ENCODE measurements at places on chromosomes 1 and 21.

DNA sequence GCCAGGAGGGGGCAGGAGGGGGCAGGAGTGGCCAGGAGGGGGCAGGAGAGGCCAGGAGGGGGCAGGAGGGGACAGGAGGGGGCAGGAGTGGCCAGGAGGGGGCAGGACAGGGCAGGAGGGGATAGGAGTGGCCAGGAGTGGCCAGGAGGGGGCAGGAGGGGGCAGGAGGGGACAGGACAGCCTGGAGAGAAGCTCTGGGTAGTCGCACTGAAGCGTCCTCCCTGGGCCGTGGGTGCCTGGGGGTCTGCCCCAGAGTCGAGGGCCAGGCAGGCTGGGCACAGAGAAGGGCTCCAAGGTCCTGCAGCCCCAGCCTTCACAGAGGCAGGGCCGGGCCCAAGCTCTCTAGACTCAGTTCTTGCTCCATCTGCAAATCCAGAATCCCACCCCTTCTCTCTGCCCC is 22.9 kb downstream of the MEGF6 start:
- no peak for DNase-seq

- no peak for DNase-seq
These were observed 74.9 kb downstream of the DNAH14 start for GRCh38 chr1:225004396-225004795.

DNA sequence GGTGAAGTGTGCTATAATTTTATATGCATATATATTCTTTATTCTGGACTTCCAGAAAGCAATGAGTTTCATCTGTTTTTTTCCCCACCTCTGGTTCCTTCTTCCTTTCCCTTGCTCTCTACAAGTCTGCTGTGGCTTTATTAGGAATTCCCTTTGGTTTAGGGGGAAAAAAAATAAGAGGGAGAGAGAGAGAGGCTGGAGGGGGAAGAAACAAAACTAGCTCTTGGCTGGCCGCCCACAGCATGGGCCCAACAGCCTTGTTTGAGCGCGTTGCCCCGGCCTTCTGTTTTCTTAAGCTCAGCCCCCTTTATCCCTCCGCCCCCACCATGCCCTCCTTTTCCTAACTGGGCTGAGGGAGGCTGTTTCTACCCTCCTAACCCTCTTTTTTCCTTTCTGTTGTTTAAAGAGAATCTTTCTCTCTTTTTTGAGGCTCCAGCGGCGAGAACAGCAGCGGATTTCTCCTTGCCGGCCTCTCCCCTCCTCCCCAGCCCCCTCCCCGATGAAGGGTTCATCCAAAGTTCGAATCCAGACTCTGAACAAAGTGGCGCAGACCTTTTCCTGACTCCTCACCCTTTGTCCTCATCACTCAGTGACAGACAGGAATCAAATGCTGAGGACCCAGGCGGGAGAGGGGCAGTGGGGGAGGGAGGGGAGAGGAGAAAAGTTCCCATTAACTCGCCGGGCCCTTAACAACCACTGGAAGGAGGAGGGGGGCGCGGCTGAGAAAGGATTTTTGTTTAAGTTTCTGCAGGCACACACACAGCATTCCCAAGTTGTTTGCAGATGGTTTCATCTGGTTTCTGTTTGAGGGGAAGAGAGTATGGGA is 29.7 kb downstream of the PBX1 start:
- peak; percentile 92 for DNase-seq

- no peak for DNase-seq
These were observed 481.2 kb upstream of the NR5A2 start for GRCh38 chr1:199546323-199546722.

GRCh38 chr1:87523466-87523865 is 194.8 kb downstream of the LMO4 start:
- no peak for DNase-seq

DNA sequence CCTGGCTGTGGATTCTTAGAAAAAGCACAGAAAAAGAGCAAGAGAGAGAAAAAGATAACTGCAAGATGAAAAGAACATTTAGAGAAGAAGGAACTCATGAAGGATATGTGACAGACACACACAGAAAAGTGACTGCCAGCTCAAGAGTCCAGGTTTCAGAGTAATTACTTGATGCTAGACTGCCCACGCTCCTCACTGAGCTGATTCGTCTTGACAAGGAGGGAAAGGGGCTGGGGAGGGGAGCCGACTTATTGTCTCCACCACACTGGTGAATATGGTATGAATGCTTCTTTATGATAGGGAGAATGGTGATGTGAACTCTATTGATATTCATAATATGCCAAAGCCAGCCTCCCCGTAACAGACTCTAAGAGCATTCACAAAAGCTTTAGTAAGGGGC is 140.4 kb downstream of the BRINP2 start:
- no peak for DNase-seq

- no peak for DNase-seq
These were observed 5.7 kb downstream of the SLC35A3 start for GRCh38 chr1:99975529-99975928.

GRCh38 chr21:41680444-41681347 is 86.2 kb downstream of the RIPK4 start:
- no peak for DNase-seq

DNA sequence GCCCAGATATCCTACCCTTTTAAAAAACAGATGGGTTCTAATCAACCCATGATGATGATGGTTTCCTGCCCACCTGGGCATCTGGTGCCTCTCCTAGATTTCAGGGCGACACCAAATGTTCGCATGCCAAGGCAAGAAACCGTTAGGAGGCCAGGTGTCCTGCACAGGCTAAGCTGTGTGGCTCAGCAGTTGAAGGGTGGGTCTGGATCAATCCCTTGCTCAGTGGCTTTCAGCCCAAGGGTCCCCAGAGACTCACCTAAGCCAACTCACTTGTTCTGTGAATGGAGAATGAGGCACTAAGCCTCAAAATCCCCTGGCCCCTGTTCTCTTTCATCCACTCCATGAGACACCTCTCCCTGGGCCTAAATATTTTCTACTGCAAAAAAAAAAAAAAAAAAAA is 169.1 kb upstream of the EDN2 start:
- DNase-seq, result no peak

GRCh38 chr1:40267767-40268187 is 9.7 kb downstream of the ZMPSTE24 start:
- DNase-seq, result peak; percentile 95

DNA sequence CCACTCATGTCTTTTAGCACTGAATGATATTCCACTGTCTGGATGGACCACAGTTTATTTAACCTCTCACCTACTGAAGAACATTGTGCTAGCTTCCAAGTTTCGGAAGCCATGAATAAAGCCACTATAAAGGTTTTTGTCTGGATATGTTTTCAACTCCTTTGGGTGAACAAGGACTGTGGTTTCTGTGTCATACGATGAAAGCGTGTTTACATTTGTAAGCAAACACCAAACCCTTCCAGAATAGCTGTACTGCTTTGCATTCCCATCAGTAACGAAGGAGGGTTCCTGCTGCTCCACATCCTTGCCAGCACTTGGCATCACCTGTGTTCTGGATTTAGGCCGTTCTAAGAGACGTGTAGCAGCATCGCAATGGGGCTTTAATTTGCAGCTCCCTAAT is 10.7 kb upstream of the ARHGEF16 start:
- DNase-seq, result no peak

GRCh38 chr1:163120372-163120771 is 51.2 kb downstream of the RGS4 start:
- DNase-seq, result peak; percentile 10

- DNase-seq, result peak; percentile 79
These were observed 32.4 kb upstream of the NFIA start for GRCh38 chr1:61049850-61050540.

- DNase-seq, result no peak
These were observed 1057.3 kb downstream of the ADGRL2 start for GRCh38 chr1:82858031-82858430.

DNA sequence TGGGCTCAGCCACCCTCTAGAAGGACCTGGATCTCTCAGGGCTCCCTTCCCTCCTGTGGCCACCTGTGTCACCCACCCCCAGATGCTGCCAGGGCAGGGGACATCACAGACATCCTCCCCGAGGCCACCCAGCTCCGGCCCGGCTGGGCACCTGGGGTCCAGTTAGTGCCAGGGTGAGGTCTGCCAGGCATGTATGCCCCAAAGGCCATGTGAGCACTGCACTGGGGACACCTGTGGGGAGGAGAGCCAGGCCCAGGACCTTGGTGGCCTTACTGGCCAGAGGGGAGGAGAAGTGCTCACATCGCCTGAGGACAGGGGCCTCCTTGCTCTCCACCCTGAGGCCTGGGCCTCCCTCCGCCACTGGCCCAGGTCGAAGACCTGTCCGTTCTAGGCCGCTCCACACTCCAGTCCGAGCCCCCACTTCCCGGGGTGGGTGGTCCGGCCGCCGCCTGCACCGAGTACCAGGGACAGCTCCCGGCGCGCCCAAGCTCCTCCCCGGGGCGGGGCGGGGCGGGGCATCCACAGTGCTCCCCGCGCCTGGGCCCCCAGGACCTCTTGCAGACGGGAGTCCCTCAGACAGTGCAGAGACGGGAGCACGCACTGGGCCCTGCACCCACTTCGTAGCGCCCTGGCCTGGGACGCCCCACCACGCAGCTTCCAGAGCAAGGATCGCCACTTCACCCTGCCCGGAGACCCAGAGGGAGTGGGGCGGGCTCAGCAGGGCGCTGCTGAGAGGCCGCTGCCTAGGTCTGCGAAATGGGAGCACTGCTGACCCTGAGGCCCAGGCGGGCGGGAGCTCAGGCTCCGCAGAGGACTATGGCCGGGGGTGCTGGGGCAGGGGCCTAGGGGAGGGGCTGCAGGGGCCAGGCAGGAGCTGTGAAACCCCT is 34.3 kb upstream of the CCDC27 start:
- no peak for DNase-seq

GRCh38 chr21:44902268-44903049 is 18.2 kb downstream of the ITGB2 start:
- no peak for DNase-seq

- peak; percentile 77 for DNase-seq
These were observed at the start of gene SNX7 for GRCh38 chr1:98661544-98662355. Gene SNX7 (plus strand): TSS chr1:98661721. CDS start chr1:98661732, 11 bp downstream.

DNA sequence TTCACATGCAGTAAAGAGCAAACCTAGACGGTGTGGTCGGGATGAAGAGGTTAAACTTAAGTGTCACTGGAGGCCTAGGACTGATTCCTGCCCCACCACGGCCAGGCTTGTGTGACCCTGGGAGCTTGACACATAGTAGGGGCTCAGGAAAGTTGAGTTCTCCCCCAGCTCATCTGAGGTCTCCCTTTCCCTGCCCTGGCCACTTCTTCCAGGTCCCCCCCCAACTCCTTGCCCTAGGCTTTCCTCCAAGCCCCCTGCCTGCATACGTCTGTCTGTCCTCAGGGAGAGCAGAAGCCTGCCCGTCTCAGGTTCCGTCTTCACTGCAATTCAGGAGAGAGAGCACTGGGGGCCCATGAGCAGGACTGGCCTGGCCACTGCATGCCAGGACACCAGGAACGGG is 225.8 kb downstream of the PTPRU start:
- DNase-seq, result no peak

DNA sequence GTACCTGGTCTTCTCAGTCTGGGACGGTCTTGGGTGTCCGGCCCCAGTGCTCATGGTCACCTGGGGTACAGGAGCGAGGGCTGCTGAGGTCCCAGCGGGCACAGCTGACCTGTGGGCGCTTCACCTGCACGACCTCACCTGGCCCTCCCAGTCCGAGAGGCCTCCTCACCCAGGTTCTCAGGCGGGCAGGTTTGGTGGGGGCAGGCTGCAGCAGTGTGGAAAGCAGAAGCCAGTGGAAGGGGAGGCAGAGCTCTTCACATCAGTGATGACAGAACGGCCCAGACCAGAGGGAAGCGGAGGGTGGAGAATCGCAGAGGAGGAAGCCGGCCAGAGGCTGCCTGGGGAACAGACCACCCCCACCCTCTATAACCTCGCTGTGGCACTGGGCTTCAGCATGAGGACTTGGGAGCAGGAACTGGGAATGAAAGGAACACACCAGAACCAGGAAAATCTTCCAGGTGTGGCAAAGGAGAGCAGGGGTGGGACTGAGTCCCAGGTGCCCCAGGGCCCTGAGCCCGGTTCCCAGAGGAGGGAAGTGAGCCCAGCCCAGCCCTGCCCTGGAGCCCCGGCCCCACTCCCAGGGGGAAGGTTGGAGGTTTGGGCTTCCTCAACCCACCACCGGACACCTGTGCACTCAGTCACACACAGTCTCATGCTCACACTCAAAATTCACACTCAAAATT is 265.2 kb upstream of the VAMP3 start:
- no peak for DNase-seq

- DNase-seq, result no peak
These were observed 49.7 kb downstream of the NTPCR start for GRCh38 chr1:232999956-233000625.

DNA sequence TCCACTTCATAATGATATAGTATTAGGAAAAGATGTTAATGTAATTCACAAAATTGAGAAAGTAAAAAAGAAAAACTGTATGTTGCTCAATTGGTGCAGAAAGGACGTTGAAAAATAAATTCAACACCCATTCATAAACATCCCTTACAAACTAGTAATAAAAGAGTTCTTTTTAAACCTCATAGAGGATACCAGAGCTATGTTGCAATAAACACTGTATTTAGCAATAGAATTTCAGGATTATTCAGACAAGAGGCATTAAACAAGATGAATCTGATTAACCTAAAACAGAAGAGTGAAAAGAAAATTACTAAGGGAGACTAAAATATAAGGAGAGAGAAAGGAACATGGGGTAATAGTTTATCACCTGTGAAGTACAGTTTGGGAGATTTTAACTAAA is 154.8 kb downstream of the NTPCR start:
- DNase-seq, result peak; percentile 33

GRCh38 chr1:33563699-33564098 is 91.3 kb downstream of the ZSCAN20 start:
- DNase-seq, result no peak

GRCh38 chr1:11453742-11454491 is 25.0 kb upstream of the DISP3 start:
- DNase-seq, result no peak

GRCh38 chr1:228900099-228900885 is 165.0 kb downstream of the RHOU start:
- peak; percentile 14 for DNase-seq

Data from fibroblast of upper back skin (primary cell).